ENCODE measurements at places on chromosomes 3 and 15.
A peak's percentile ranks its signal among the peaks of the same experiment; 100 is the strongest.

DNA sequence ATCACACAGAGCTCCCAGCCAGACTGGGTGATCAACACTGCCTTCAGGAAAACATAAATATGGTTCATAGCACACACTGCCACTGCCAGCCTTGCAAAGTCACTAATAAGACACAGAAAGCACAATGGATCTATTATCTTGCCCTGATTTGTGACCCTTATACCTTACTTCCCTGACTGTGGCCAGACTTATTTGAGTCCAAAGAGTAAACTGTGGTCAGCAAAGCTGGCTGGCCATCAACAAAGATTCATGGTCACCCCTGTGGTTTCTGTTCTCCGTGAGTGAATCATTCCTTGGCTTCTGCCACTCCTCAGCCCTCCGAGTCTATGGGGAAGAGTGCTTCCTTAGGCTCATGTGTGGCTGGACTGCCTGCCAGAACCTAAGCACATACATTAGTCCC is 437.7 kb downstream of the RAP2B start:
- peak; percentile 44 for DNase-seq

DNA sequence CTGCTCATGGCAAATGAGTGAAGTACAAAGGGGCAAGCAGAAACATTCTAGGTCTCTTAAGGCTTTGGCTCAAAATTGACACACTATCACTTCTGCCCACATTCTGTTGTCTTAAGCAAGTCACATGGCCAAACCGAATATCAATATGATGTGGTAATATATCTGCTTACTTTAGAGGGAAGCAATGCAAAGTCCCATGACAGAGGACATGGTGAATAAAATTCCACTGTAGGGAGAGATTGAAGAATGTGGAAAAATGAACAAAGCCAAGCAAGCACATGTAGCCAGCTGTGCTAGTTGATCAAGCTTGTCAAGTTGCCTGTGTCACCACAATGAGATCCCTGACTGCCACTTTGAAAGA is 11.2 kb upstream of the TBC1D5 start:
- DNase-seq = no peak

DNA sequence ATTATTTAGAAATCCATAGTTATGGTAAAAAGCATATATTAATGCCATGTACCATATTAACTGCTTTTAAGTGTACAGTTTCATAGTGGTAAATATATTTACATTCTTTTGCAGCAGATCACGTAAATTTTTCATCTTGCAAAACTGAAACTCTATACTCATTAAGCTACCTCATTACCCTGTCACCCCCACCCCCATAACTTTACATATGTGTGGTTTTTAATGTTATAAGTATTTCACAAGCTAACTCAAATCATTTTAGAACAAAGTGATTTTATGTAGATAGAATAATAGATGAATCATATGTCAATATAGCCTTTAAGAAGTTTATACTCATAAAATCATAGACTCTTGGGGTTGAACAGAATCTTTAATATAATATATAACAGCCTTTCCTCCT is 7.1 kb upstream of the TP63 start:
- no peak for DNase-seq

- no peak for DNase-seq
Measured at GRCh38 chr3:78268716-78269668, 1229.1 kb downstream of the ROBO2 start.

DNA sequence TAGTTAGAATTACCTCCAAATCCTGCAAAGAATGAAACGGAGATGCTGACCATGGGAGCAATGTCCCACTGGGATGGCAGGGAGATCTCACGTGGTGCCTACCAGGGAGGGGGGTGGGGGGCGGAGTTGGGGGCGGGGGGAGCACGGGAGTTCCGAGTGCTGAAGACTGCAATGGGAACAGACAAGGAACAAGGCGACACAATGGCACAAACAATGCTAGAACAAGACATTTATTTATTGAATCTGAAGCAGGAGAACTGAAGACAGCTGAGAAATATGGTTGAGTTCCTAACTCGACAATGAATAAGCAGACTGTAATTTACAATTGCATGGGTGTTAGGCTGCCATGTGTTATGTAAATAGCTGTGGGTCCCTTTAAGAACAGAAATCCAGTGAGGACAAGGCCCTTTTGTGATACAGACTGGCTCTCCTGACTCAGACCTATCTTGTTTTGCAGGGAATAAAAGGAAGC is 91.2 kb downstream of the AQP9 start:
- no peak for DNase-seq

DNA sequence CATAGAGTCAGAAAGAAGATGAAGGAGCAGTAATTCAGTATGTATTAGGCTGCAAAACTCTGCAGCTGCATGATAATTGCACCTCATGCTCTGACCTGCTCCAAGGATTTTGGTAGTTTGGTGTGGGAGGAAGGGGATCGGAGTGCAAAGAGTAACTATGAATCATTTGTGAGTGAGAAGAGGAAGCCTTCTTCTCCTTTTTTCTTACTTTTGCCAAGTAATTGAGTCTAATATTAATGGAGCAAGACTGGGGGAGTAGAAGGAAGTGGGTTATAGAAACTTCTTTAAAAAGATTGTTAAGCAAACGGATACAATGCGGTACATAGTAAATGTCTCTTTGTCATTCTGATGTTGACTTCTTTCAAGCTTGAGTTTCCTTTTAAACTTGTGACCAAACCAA is 276.5 kb downstream of the EDEM1 start:
- no peak for DNase-seq

DNA sequence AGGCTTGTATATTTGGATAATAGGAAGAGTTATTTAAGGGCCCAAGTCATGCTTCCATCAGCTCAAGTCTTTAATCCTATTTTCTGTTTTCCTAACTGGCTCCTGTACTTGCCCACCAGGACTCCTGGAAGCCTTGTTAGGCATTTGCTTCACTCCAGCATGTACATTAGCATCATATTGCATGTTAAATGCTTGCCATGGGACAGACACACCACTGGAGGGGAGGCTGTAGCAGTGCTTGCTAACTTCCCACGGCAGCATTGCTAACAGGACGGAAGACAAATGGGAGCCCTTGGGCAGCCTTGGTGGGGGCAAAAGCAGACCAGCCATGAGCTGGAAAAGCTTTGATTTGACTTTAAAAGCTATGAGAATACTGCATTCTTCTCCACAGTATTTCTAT is 6.1 kb downstream of the TMOD2 start:
- no peak for DNase-seq

DNA sequence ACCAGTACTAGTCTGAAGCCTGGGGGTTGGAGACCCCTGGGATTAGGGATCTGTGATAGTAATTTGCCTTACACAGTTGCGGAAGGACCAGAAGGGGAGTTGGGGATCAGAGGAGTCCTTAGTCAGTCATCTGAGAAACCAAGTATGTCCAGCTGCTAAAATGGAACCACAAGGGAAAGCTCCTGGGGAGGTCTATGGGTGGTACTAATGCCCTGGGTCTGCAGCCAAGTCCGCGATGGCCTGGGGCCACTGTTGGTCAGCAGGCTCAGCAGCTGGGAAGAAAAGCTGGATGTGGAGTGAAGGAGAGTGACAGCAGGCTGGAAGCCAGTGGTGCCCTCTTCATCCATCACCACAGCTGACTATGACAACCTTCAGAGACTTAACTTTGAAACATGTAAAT is 2.2 kb upstream of the ANKDD1A start:
- no peak for DNase-seq

DNA sequence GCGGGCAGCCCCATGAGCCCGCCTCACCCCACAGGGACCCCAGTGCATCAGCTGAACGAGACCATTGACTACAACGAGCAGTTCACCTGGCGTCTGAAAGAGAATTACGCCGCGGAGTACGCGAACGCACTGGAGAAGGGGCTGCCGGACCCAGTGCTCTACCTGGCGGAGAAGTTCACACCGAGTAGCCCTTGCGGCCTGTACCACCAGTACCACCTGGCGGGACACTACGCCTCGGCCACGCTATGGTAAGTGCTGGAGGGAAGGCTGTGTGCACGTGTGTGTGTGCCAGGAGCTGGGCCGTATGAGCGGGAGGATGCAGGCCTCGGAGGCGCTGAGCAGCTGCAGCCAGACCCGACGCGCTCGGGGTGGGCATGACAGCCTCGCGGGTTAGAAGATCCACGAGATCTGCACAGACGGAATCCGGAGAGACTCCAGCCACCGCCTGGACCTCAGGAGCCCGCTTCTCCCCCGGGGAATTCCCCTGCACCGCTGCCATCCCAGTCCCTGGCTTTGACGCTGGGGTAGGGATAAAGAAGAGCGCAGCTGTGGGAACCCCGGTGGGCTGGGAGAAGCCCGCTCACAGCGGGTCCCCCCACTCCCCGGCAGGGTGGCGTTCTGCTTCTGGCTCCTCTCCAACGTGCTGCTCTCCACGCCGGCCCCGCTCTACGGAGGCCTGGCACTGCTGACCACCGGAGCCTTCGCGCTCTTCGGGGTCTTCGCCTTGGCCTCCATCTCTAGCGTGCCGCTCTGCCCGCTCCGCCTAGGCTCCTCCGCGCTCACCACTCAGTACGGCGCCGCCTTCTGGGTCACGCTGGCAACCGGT is 2.6 kb downstream of the DUOXA2 start:
- DNase-seq = no peak

- DNase-seq = peak; percentile 28
Measured at GRCh38 chr15:82146990-82147461, 101.2 kb upstream of the MEX3B start.

GRCh38 chr3:193729601-193730000 is 136.6 kb downstream of the OPA1 start:
- no peak for DNase-seq

GRCh38 chr3:119723022-119723421 is 20.2 kb downstream of the CFAP91 start:
- no peak for DNase-seq

- no peak for DNase-seq
Measured at GRCh38 chr15:82103468-82103867, 57.6 kb upstream of the MEX3B start.

GRCh38 chr15:77094397-77095030 is 23.6 kb upstream of the TSPAN3 start:
- DNase-seq = no peak

GRCh38 chr3:123353850-123354233 is 95.0 kb downstream of the ADCY5 start:
- DNase-seq = peak; percentile 8

GRCh38 chr3:111331912-111332311 is 210.1 kb upstream of the CD96 start:
- DNase-seq = no peak

DNA sequence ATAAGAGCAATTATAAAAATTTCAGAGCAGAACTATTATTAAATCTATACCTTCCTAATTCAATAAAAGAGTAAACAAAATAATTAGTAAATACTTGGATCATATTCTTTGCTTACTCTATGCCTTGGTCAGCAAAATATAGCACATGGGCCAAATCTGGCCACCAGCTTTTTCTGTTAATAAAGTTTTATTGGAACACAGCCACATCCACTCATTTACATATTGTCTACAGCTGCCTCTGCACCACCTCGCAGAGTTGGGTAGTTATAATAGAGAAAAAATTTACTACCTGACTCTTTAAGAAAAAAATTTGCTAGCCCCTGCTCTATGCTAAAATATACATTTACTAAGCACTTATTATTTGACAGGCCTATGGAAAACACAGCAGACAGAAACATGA is 32.2 kb upstream of the GANC start:
- DNase-seq = no peak

DNA sequence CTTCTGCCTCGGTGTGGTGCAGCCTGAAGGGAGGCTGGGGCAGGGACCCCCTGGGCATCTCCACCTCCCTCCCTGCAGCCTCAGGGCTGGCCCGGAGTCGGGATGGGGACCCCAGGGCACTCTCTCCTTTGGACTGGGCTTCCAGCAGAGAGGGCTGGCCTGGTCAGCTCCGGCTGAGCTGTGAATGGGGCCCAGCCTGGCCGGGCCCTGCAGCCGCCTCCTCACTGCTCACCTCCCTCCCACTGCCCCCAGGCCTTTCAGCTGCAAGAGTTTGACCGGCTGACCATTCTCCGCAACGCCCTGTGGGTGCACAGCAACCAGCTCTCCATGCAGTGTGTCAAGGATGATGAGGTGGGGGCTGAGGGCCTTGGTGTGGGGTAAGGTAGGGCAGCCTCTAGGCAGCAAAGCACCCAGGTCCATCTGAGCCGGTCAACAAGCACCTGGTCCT is 36.0 kb downstream of the PSTPIP1 start:
- DNase-seq = no peak

DNA sequence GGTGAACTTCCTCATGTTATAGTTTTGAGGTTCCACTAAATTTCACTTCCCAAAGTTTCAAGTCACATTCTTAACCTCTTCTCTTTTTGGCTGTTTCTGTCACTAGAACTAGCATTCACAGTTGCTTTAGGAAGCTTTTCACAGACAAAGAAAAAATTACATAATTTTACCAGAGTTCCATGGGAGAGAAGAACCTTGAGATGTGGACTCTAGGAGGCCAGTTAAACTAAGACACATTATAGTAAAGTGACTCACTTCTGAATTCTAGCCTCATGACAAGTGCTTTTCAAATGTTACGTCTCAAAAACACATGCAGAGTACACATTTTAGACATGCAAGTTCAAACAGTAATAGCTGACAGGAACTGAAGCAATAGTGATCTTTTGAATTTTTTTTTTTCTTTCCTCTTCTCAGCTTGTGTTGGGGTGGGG is 39.9 kb upstream of the LRTM1 start:
- no peak for DNase-seq

DNA sequence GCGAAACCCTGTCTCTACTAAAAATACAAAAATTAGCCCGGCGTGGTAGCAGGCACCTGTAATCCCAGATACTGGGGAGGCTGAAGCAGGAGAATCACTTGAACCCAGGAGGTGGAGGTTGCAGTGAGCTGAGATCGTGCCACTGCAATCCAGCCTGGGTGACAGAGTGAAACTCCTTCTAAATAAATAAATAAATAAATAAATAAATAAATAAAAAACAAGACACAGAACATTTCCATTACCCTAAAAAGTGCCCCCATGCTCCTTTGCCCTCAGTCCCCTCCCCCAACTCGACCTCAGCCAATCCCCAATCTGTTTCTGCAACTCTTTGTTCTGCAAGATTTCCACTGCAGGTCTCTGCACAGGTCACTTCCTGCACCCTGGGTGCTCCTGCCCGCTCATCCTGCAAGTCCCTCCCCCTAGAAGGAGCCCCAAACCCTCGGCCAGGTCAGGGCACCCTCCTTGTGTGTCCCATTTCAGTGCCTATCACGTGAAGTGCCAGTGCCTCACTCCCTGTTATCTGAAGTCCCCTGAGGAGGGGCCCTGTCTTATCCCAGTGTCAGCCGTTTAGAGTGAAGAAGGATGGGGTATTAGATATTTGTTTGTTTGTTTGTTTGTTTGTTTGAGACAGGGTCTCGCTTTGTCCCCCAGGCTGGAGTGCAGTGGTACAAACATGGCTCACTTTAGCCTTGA is 1.1 kb downstream of the FAM240A start:
- DNase-seq = no peak

GRCh38 chr15:45794304-45794703 is 159.5 kb downstream of the SQOR start:
- DNase-seq = no peak

GRCh38 chr15:88535100-88535499 is 11.4 kb downstream of the DET1 start:
- no peak for DNase-seq

GRCh38 chr15:75723847-75724660 is 11.4 kb upstream of the CSPG4 start:
- peak; percentile 71 for DNase-seq

GRCh38 chr15:74376226-74376625 is 8.8 kb upstream of the CYP11A1 start:
- no peak for DNase-seq

All from fibroblast of skin of left biceps (primary cell).